ENCODE measurements at places on chromosomes 5 and 9. TPM values are rescaled to one million over a fixed set of nuclear protein-coding genes. Genes with fewer than 3 reads are reported as not detected.

DNA sequence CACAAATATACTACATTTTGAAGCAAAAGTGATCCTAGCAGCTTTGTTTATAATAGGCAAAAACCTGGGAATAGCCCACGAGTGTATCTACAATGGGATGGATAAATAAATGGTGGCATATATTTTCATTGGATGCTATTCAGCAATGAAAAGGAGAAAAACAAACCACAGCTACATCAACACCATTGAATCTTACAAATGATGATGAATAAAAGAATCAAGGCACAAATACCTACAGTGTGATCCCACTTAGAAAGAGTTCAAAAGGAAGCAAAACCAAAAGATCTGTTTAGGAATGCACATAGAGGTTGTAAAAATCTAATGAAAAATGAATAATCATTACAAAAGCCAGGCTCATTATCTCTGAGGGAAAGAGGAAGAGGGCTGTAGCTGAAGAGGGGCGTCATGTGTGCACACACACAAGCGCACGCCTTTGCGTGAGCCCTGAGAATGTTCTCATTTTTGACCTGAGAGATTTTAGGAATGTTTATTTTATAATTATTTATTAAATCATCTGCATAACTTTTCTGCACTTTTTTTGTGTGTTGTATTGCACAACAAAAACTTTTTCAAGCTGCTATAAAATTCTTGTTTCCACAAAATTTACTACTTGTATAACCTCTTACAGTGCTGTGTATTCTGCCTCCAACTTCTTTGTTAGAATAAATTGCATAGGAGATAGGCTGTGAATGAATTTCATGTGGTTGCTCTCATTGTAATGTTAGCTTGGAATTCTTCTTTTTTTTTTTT, 5.9 kb upstream of the RHOBTB3 start:
- no peak for DNase-seq

DNA sequence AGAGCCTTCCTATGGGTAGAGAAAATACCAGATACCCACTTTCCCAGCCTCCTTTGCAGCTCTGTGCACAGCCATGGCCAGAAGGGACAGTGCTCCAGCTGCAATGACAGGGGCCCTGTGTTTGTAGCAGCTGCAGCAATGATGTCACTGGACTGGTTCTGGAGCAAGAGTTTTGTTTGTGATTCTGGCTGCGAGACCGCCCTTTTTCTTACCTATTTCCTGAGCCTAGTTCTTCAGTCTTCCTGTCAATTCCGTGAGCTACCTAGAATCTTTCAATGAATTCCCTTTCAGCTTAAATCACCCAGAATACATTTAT, 10.0 kb upstream of the BOD1 start:
- no peak for DNase-seq

DNA sequence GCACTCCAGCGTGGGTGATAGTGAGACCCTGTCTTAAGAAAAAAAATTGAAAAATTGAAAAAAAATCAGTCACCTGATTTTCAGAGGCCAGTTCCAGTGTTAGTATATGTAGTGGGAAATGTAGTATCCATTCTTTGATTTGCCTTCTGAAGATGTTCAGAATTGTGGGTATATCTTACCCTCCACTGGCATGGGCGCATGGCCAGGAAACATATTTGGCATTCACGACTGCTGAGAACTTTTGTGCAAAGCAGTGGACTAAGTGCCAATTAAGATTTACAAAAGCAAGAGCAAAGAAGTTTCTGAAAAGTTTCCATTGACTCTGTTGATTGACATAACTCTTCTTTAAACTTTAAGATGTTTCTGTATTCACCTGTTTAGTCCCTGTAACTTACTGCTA, 2.4 kb downstream of the CAVIN4 start:
- no peak for DNase-seq

Gene LIFR
- total RNA-seq: 61.1 TPM
